ENCODE measurements at places on chromosomes 7 and 10. TPM values are rescaled to one million over a fixed set of nuclear protein-coding genes. Genes with fewer than 3 reads are reported as not detected.

The TUBAL3 gene
- 0.31 TPM for total RNA-seq

The AQP1 gene
- total RNA-seq: 107 TPM

The GARIN1A gene
- total RNA-seq: 0.10 TPM

The TMEM236 gene
- total RNA-seq: 0.10 TPM

The IDI2 gene
- total RNA-seq: not detected

The CPVL gene
- total RNA-seq: 11.7 TPM

The LLCFC1 gene
- not detected for total RNA-seq

The ATP6V0A4 gene
- 0.82 TPM for total RNA-seq

The OIT3 gene
- 7.2 TPM for total RNA-seq

The CPA1 gene
- 2.9 TPM for total RNA-seq

The CLCN1 gene
- 3.1 TPM for total RNA-seq

The PTCD1 gene
- total RNA-seq: 6.8 TPM

The UCMA gene
- total RNA-seq: not detected

The PTPRE gene
- total RNA-seq: 20.9 TPM

The BCAP29 gene
- 87.8 TPM for total RNA-seq

The PEX1 gene
- 36.7 TPM for total RNA-seq

The SH2B2 gene
- 15.9 TPM for total RNA-seq

The CPA4 gene
- 2.4 TPM for total RNA-seq

The SAP25 gene
- 2.9 TPM for total RNA-seq

The ATP5F1C gene
- 330 TPM for total RNA-seq

The TEX36 gene
- not detected for total RNA-seq

The PRKCQ gene
- total RNA-seq: 15.2 TPM

The PTPRZ1 gene
- total RNA-seq: 31.5 TPM

The DLX5 gene
- 0.62 TPM for total RNA-seq

The PRF1 gene
- total RNA-seq: 0.62 TPM

The KCNH2 gene
- total RNA-seq: 16.5 TPM

The CALML5 gene
- 0.41 TPM for total RNA-seq

The HOXA10 gene
- not detected for total RNA-seq

The CSGALNACT2 gene
- 24.8 TPM for total RNA-seq

The TYW1B gene
- 6.2 TPM for total RNA-seq

All from tongue (tissue), 3 donors.